ENCODE measurements at places on chromosomes 3 and 15. TPM values are rescaled to one million over a fixed set of nuclear protein-coding genes. Genes with fewer than 3 reads are reported as not detected.

The CDC25A gene
- total RNA-seq = 18.6 TPM

The NR2E3 gene
- 0.20 TPM for total RNA-seq

The GOLGA8S gene
- total RNA-seq = not detected

The DPPA4 gene
- total RNA-seq = not detected

The OSBPL10 gene
- 11.1 TPM for total RNA-seq

The HERC2 gene
- 47.7 TPM for total RNA-seq

The KLF13 gene
- total RNA-seq = 40.7 TPM

The ALS2CL gene
- total RNA-seq = 0.37 TPM

The ADIPOQ gene
- not detected for total RNA-seq

All from subcutaneous preadipocyte (primary cell).